ENCODE measurements at places on chromosomes 7 and 10. TPM values are rescaled to one million over a fixed set of nuclear protein-coding genes. Genes with fewer than 3 reads are reported as not detected.

The SPDYE8 gene
- not detected for total RNA-seq

The SPDYE9 gene
- not detected for total RNA-seq

The SFRP5 gene
- not detected for total RNA-seq

The FIS1 gene
- 90.7 TPM for total RNA-seq

DNA sequence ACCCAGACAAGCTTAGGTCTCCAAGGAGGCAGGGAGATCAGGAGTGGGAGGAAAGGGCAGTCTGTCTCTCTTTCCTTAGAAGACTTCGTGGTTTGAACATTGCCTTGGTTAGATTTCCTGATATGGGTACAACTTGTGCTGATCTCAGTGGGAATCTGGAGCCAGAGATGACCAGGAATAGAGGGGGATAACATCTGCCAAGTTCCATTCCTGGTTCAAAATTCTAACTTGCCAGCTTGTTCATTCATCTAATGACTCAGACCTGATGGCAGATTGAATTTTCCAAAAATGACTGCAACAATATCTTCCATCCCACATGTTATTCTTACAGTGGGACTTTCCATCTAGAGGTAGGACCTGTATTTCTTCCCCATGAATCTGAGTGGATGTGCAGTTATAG, 394.3 kb upstream of the PODXL start:
- peaks cover 35% of the 10 kb centered on the region for H3K27me3 ChIP-seq
- no peak for DNase-seq
- peaks cover 2% of the 10 kb centered on the region for H3K36me3 ChIP-seq
- H3K4me3 ChIP-seq = no peak overlapping the region
- no peaks in the 10 kb centered on the region for H3K4me1 ChIP-seq
- H3K27ac ChIP-seq = no peak overlapping the region

GRCh38 chr7:25611196-25611595, 382.9 kb upstream of the NPVF start:
- H3K36me3 ChIP-seq = no peaks in the 10 kb centered on the region
- no peak overlapping the region for H3K4me3 ChIP-seq
- H3K27ac ChIP-seq = no peak overlapping the region
- peaks cover 12% of the 10 kb centered on the region for H3K27me3 ChIP-seq
- peaks cover 3% of the 10 kb centered on the region for H3K4me1 ChIP-seq

All from T-helper 17 cell (primary cell).